ENCODE measurements at places on chromosomes 1 and 21.

GRCh38 chr1:222037720-222038119 lies 295.8 kb upstream of the DUSP10 start:
- no peak for DNase-seq

GRCh38 chr1:2098301-2098698 lies 48.1 kb downstream of the PRKCZ start:
- no peak for DNase-seq

GRCh38 chr21:24826822-24827221 lies 780.5 kb downstream of the MRPL39 start:
- DNase-seq: no peak

DNA sequence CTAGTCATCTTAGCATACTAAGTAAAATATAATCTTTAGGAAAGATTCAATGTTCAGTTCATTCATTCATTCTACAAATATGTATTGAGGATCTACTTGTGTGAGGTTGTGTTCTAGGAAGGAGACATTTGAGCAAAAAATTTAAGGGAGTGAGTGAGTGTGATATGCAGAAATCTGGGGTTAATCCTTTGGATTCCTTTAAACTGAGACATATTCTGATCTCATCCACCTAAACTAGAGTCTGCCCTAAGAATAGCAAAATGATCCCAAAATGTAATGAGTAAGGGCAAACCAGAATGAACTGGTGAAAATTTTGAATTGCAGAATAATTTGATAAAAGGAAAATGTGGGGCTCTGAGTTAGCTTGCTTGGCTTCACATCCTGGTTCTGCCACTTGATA lies 8.6 kb downstream of the UBE2U start:
- no peak for DNase-seq

GRCh38 chr1:160883581-160884513 lies 1.1 kb downstream of the ITLN1 start:
- DNase-seq: no peak

DNA sequence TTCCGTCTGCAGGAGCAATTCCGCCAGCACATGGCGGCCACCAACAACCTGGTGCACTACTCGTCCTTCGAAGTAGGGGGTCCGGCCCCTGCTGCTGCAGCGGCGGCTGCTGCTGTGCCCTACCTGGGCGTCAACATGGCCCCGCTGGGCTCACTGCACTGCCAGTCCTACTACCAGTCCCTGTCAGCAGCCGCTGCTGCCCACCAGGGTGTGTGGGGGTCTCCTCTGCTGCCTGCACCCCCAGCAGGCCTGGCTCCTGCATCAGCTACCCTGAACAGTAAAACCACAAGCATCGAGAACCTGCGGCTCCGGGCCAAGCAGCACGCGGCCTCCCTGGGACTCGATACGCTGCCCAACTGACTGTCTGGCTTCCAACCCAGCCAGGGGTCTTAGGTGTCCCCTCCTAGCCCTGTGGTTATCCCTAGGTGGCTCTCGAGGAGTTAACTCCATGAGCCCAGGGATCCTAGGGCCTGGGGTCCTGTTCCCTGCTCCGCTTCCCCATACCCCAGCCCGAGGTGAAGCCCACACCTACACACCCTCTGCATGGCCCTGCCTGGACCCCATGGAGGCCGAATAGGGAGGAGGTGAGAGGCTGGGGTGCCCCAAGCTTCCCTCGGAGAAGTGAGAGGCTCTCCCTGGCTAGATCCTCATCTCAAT lies 22.6 kb downstream of the DMBX1 start:
- no peak for DNase-seq

- DNase-seq: no peak
Measured at GRCh38 chr1:89369331-89369730, 5.5 kb downstream of the GBP6 start.

DNA sequence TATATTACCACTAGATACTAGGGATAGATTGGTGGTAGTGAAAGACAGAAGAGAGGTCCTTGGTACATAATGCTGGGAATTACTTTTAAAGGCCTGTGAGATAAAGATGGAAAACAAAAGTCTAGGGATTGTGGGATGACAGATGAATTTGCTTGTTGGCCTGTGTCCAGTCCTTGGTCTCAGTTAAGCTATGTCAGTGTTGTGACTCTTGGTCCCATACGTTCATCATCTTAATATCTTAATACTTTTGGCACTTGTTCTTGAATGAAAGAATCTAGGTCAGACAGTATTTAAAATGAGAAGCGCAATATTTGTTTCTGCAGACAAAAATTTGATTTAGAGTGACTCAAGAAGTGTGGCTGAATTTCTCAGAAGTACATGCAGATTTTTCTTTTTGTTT lies 7.6 kb downstream of the RPL5 start:
- no peak for DNase-seq

GRCh38 chr1:64470665-64471217 lies 812 bp downstream of the CACHD1 start:
- DNase-seq: peak; percentile 4

GRCh38 chr1:219659005-219659600 lies 46.2 kb upstream of the ZC3H11B start:
- DNase-seq: no peak

GRCh38 chr1:156002188-156002911 lies 18.4 kb downstream of the SSR2 start:
- DNase-seq: no peak

- DNase-seq: no peak
Measured at GRCh38 chr21:45994759-45995685, 13.5 kb downstream of the COL6A1 start.

GRCh38 chr1:182196897-182197870 lies 135.7 kb upstream of the ZNF648 start:
- no peak for DNase-seq

GRCh38 chr1:177811429-177811828 lies 158.4 kb downstream of the SEC16B start:
- no peak for DNase-seq

DNA sequence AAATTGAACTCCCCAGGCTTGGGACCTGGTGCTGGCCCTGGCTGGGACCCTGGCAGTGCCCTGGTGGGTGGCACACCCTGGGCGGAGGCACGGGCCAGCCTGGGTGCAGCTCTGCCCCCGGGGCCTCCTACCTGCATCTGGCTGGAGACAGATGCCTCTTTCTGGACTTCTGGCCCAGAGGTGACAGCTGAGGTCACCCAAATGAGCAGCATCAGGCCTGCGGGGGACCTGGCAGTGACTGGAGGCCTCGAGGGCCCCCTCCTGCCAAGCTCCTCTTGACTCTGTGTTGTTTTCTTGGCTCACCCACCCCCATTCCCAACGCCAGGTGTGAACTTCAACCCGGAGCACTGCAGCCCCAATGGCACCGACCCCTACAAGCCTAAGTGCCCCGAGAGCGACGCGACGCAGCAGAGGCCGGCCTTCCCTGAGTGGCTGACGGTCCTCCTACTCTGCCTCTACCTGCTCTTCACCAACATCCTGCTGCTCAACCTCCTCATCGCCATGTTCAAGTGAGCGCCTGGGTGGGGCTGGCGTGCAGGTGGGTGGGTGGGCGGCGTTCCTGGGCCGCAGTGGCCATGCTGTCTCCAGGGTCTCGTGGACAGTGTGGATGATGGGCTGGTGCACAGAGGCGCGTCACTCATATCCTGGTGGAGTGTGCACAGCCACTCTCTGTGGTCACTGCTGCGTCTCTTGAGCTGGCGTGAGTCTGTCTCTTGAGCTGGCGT lies 41.6 kb upstream of the LRRC3 start:
- DNase-seq: no peak

DNA sequence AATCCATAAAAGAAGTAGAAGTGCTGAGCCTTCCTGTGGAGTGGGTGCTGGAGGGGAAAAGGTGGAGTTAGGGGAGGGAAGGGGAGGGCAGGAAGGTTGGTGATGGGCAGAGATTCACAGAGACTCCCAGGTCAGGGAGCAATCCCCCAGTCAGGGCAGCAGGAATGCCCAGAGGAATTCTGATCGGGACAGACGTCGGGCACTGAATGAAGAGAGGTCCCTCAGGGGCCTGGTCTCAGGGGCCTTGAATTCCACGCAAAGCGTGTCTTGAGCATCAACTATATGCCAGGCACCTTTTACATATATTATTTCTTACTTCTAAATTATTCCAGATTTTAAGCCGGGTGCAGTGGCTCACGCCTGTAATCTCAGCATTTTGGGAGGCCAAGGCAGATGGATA lies 7.2 kb upstream of the PADI1 start:
- DNase-seq: no peak

- no peak for DNase-seq
Measured at GRCh38 chr21:39633770-39634181, 21.0 kb downstream of the B3GALT5 start.

GRCh38 chr1:227362039-227362438 lies 43.7 kb upstream of the CDC42BPA start:
- no peak for DNase-seq

- no peak for DNase-seq
Measured at GRCh38 chr1:149843431-149844041, 55.8 kb upstream of the BOLA1 start.

DNA sequence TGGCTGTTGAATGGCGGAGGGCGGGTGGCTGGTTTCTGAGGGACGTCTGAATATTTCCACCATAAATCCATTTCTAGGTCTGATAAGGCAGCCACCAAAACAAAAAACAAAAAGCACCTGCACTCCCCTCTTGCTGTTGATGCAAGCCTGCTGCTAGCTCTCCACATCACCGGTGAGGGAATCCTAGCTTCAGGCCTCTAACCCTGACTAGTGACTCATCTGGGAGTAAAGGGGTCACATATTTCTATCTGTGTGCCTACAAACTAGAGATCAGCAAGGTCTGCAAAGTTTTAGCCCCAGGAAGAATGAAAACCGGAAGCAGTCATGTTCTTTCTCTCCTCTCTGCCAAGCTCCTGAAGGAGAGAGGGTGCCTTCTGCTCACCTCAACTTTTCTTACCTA lies 10.3 kb upstream of the ERMAP start:
- DNase-seq: no peak

GRCh38 chr1:93042187-93043056 lies 36.7 kb upstream of the MTF2 start:
- DNase-seq: no peak

- DNase-seq: peak; percentile 2
Measured at GRCh38 chr1:180953291-180954004, 40.8 kb downstream of the KIAA1614 start.

GRCh38 chr1:55380355-55380970 lies 165.3 kb upstream of the USP24 start:
- DNase-seq: no peak

- DNase-seq: no peak
Measured at GRCh38 chr1:74847715-74848114, 114.8 kb downstream of the TYW3 start.

DNA sequence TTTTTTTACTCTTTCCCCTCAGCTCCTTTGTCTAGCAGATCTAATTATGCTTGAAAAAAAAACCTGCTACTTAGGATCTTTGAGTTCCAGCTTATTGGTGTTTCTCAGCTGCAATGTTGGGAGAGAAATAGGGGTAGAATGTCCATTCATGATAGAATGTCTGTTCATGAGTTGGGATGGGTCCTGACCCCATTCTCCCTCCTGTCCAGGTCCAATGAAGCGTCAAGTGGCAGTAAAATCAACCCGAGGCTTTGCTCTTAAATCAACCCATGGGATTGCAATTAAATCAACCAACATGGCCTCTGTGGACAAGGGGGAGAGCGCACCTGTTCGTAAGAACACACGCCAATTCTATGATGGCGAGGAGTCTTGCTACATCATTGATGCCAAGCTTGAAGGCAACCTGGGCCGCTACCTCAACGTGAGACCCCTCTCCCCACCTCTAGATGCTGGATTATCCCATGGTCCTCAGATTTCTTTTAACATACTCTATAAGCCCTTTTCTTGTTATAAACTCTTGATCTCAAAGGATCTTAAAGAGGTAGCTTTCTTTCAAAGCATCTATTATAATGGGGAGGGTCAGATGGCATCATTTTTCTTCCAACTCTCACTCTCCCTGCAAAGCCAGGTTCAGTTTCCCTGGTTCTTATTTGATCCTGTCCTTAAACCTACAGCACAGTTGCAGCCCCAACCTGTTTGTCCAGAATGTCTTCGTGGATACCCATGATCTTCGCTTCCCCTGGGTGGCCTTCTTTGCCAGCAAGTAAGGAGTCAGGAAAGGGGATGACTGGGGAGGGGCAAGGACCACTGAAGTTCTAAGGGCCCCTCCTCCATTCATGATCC lies 11.1 kb downstream of the CERS2 start:
- DNase-seq: no peak

GRCh38 chr21:35448876-35449599 lies 399.9 kb upstream of the RUNX1 start:
- DNase-seq: no peak

- DNase-seq: peak; percentile 7
Measured at GRCh38 chr1:163315773-163316374, 5.9 kb upstream of the NUF2 start.

- no peak for DNase-seq
Measured at GRCh38 chr1:153842006-153842471, 66.8 kb downstream of the SLC27A3 start.

GRCh38 chr1:198544265-198544664 lies 3.8 kb upstream of the ATP6V1G3 start:
- no peak for DNase-seq

- no peak for DNase-seq
Measured at GRCh38 chr1:205990226-205990625, 13.0 kb downstream of the RAB7B start.

DNA sequence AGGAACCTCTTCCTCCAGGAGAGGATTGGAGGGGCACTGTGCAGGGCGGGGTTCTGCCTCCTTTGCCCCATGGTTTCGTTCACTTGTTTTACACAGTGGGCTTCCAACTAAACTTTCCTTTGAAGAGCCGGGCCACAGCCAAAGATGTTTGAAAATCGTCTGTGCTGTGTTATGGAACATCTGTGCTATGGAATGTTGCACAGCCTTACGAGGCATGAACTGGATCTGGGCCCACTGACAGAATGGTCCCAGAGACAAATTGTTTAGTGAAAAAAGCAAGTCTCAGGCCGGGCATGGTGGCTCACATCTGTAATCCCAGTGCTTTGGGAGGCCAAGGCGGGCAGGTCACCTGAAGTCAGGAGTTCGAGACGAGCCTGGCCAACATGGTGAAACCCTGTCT lies 12.6 kb upstream of the MEF2D start:
- no peak for DNase-seq

GRCh38 chr1:97562081-97562480 lies 358.8 kb downstream of the DPYD start:
- DNase-seq: no peak

DNA sequence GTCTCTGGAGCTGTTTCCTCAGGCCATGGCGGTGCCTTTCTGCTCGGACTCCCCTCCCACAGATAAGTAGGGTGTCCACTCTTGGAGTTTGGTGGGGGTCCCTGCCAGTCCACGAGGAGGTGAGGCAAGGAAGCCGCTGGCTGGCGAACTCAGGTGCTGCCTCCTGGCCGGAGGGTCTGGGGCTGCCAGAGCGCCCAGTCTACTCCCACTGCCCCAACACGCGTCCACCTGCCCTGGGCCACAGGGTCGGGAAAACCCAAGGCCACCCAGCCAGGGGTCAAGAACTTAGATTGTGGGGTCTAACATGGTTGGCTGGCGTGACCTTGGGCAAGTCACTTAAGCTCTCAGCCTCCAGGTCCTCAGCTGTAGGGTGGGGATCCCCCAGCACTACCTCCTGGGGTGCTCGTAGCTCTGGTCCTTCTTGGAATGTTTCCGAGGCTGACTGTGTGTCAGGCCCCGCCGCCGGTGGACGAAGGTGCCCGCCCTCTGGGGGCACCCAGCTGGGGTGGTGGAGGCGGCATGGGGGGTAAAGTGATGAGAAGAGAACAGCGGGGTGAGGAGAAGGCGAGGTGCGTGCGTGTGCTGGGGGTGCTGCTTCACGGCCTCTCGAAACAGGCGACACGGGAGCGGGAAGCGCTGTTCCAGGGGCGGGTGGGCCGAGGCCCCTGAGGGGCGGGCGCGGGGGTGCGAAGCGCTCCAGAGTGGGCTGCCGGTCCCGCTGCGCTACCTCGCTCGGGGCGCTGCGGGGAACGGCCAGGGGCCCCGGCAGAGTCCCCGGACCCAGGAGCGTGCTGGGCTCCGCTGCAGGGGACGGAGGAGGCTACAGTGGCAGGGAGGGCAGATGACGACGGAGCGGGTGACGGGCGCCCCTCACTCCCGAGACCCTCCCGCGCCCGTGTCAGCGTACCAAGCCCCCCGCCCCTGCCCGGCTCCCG lies 1.2 kb downstream of the SH2D5 start:
- DNase-seq: no peak

Measured in stimulated activated CD8-positive, alpha-beta memory T cell treated with anti-CD3 and anti-CD28 coated beads, Interleukin-2, amount 100 ng/mL, for 48 hours (primary cell).